Stimulated activated naive CD4-positive, alpha-beta T cell (primary cell): ENCODE measurements at places on chromosomes 1 and 21.

GRCh38 chr1:61391730-61392129 lies 309.4 kb downstream of the NFIA start:
- DNase-seq: no peak

DNA sequence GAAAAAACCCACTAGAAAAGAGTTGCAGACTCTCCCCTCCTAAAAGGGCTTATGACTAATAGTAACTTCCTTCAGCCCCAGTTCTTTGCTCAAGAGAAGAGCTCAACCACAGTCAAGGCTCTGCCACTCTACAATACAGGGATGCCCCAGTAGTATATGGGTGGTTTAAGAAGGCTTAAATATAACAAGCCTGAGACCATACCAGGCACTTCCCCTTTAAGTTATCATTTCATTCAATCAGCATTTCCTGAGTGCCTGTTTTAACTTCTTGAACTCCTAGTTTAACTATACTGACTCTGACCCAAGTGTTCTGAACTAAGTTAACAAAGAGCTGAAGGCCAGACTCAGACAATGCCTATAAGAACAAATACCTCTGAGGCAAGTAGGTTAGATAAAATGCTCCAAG lies 19.8 kb downstream of the PRPF38A start:
- peak; percentile 73 for DNase-seq

DNA sequence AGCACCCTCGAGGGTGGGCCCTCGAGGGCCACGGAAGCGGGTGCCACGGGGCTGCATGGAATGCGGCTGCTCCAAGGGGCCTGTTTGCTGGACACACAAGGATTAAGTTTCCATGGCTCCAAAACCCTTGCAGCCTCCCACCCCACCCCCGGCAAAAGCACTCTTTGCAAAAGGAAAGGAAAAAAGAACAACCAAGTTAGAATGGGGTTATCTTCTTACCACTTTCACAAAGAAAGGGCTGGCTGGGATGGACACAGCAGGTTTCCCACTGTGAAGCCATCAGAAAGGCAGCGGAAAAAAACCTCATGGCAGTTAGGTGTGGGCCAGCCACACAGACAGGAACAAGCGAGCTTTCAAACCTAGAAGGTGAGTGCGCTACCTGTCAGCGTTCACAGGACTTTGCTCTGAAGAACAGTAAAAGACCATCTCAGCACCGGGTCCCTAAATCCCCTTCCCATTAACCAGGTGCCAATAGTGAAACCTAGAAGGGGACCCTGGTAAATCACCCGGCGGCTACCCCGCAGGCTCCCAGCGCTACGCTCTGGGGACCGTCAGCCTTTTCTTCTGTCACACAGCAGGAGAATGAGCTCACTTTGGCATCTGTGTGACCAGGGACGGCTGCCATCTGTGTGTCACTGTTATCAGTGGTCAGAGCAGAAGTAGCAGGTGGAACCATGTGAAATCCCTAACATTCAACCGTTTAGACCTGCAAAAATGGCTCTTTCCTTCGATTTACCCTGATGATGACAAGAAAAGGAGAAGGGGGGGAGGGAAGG lies 93.0 kb downstream of the SIM2 start:
- DNase-seq: no peak

- DNase-seq: no peak
Measured at GRCh38 chr1:206739411-206740076, 31.0 kb upstream of the IL19 start.

DNA sequence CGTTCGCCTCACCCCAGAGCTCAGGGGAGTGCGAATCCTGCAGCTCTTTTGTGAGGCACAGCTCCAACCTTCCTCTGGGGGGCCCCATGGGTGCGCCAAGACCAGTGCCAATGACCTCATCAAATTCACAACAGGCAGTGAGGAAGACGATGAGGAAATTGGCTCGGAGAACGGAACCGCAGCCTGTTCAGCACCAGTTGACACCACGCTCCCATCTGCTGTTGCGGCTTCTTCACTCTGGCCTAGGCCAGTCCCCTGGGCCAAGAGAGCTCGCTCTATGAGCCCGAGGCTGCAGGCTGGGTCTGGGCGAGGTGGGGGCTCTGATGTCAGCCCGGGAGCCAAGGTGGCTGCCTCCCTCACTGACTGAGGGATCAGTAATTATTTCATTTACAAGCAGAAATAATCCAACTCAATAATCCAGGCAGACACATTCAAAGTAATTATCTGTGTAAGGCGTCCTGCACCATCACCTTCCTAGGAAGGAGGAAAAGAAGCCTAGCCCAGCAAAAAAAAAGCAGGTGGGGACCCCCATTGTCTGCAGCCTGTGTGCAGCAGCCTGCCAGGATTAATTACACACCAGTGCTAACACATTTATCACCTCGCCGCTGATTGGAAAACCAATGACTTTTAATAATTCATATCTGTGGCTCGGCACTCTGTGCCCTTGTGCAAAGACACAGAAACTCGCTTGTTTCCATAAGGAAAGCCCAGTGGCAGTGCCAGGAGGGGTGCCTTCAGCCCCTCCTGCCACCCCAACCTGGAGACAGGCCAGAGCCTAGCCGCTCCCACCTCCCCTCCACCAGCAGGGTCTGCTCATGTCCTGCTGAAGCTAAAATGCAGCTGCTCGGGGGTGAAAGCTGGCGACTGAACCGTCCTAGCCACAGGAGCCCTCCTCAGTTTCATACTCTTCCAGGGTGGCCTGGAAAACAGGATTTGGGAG lies 1.9 kb downstream of the PLEKHA6 start:
- no peak for DNase-seq
